ENCODE measurements at places on chromosomes 13 and 19.
A peak's percentile ranks its signal among the peaks of the same experiment; 100 is the strongest.

DNA sequence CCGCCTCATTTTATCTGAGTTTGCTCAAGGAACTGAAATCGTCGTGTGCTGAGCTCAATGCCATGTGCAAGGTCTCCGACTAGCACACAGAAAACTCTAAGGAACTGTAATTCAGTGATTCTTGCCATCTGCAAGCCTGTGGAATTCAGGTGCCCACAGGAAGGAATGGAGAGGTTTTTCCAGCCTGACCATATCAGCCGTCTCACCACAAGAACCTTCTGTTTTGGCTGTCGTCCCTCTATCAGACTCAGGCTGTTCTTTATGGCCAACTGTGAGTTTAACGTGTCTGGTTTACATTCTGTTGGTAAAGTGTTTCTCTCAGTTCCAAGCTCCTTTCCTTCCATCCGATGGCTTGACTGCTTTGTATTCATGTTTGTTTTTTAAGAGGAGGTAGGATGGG, 293.5 kb downstream of the SPRY2 start:
- peak; percentile 88 for DNase-seq

DNA sequence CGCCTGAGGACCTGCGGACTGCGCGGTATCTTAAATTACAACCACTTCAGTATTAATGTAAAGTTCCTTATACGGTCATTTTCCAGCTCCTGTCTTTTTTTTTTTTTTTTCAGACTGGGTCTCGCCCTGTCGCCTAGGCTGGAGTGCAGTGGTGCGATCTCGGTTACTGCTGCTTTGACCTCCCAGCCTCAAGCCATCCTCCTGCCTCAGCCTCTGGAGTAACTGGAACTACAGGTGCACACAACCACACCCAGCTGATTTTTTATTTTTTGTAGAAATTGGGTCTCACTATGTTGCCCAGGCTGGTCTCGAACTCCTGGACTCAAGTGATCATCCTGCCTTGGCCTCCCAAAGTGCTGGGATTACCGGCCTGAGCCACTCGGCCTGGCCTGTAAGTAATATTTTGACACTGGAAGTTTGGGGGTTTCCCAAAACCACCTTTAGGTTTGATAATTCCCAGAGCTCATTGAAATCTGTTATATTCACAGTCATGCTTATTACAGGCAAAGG, 406 bp upstream of the EID2B start:
- no peak for DNase-seq

GRCh38 chr19:41638641-41639081, 11.8 kb upstream of the CEACAM4 start:
- DNase-seq, result no peak

DNA sequence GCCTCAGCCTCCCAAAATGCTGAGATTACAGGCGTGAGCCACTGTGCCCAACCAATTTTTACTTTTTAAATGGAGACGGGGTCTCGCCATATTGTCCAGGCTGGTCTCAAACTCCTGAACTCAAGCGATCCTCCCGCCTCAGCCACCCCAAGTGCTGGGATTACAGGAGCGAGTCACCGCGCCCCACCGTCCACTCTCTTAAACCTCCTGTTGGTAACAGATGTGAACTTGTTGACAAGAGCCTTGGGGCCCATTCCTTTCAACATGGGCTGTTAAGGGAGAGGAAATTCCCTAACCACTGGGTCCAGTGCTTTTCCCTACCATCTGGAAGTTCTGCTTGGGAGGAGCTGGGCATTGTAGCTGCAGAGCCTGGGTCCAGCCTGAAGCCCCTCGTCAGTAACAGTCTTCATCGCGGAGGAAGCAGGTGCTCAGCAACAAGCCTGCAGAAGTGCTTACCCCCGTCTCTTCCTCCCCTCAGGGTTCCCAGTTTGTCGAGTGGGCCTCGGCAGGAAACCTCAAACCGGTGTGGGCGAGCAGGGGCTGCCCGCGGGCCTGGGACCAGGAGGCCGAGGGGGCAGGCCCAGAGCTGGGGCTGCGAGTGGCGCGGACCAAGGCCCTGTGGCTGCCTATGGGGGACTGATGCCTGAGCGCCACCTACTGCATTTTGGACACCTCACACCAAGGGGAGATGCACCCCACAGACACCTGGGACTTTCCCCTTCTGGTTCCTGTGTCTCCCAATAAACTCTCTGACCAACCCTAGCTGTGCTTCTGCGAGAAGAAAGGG, 4.0 kb upstream of the FLT3LG start:
- no peak for DNase-seq

GRCh38 chr13:31424130-31424729, 224.5 kb downstream of the B3GLCT start:
- DNase-seq, result peak; percentile 68

- no peak for DNase-seq
Measured at GRCh38 chr13:27708325-27708724, 84.0 kb upstream of the GSX1 start.

GRCh38 chr13:65330287-65330686, 1899.8 kb downstream of the PCDH9 start:
- no peak for DNase-seq

DNA sequence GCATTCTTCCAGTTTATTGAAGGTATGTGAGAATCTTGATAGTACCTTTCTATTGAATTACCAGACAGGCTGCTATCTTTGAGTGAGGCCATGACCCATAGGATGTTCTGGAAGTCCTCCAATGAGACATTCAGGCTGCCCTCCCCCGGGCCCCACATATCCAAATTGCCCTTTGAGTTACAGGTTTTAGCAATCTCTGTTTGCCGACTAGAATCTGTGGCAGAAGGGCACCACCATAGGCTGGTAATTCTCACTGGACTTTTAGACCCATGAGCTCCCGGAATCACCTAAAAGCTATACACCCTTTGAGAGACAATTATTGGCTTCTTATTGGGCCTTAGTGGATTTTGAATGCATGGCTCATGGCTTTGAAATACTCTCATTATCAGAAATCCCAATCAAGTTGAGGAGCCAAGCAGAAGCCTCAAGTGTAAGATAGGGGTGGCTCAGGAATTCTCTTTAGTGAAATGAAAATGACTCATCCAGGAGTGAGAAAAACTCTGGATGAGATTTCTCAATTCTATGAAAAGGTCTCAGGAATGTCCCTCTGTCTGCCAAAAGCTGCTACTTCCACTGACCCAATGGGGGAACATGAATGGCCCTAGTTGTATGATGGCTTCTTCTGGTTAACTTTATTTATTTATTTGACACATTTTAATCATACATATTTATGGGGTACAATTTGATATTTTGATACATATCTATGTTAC, 172.1 kb upstream of the CSNK1A1L start:
- DNase-seq, result no peak

- no peak for DNase-seq
Measured at GRCh38 chr13:90428522-90429210, 918.8 kb upstream of the MIR17HG start.

DNA sequence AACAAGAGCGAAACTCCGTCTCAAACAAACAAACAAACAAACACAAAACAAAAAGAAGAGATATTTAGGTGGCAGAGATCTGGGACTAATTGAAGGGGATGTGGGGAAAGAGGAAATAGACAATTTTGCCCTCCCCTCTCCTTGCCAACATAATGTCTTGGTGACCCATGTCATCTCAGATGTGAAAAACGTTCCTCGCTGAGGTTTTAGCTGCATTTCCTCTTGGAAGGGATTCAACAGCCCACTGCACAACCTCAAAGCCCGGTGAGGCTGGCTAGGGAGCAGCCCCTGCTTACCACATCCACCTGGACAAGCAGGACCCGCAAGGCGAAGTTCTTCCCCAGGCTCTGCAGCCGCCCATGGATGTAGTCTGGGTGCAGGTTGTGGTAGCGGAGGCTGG, 4.9 kb downstream of the ERCC1 start:
- DNase-seq, result no peak

GRCh38 chr13:27128825-27129627, 42.6 kb downstream of the USP12 start:
- no peak for DNase-seq

GRCh38 chr19:15357906-15358305, 21.7 kb downstream of the AKAP8 start:
- no peak for DNase-seq

- no peak for DNase-seq
Measured at GRCh38 chr19:2087621-2088100, 8.5 kb downstream of the MOB3A start.

- no peak for DNase-seq
Measured at GRCh38 chr19:3604987-3605343, 1.7 kb downstream of the TBXA2R start.

DNA sequence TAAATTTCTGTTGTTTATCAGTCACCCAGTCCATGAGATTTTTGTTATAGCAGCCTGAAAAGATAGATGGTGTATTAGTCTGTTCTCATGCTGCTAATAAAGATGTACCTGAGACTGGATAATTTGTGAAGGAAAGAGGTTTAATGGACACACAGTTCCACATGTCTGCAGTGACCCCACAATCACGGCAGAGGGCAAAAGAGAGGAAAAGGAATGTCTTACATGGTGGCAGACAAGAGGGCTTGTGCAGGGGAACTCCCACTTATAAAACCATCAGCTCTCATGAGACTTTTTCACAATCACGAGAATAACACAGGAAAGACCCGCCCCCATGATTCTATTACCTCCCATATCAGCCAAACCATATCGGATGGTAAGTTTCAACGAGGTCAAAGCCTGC, 309.2 kb downstream of the LIG4 start:
- DNase-seq, result no peak

- DNase-seq, result no peak
Measured at GRCh38 chr13:22644941-22645340, 535.8 kb upstream of the SGCG start.

DNA sequence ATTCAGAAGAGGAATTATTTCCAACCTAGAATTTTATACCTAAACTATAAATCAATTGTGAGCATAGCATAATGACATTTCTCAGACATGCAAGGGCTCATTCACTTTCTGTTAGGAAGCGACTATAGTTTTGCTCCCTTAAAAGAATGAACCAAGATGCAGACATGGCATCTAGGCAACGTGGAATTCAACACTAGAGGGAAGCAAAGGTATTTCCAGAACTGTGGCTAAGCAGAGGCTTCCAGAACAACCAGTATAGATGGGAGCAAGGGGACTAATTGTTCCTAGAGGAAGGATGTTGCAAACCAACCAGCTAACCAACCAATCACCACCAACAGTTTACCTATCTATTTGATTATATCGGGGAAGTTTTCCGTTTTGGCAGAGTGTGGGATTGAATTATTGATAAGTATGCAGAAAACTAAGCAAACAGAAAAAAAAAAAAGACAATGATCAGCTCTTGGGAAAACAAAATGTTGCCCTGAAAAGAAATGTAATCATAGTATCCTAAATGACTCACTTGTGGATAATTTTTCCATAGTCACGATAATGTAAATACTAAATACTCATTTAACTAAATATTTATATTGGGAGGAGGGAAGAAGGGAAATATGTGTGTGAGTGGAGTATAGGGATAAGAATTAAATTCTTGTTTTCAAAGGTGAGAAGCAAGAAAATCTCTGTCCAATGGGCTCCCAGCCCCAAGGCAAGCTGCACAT, 21.1 kb downstream of the ARL11 start:
- no peak for DNase-seq
